ENCODE measurements at places on chromosomes 5 and 9. TPM values are rescaled to one million over a fixed set of nuclear protein-coding genes. Genes with fewer than 3 reads are reported as not detected.

DNA sequence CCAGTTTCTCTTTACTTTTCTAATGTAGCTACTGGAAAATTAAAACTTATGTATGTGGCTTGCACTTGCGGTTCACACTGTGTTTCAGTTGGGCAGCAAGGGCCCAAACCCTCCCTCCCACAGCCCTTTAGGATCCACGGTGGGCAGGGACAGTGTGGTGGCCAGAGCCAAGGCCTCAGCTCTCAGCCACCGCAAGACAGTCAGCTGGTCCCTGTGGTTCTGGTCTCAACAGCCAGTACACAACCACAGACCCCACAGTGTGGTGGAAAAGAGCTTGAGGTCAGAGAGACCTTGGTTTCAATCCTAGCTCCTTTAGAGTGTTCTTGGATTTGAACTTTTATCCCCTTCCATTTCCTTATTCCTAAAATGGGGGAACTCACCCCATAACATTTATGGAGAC is 153.0 kb upstream of the SMIM23 start:
- no peak overlapping the region for H3K4me3 ChIP-seq
- no peak overlapping the region for H3K27ac ChIP-seq
- H3K36me3 ChIP-seq = no peaks in the 10 kb centered on the region
- no peaks in the 10 kb centered on the region for H3K27me3 ChIP-seq
- DNase-seq = no peak
- peaks cover 14% of the 10 kb centered on the region for H3K4me1 ChIP-seq

GRCh38 chr9:96073531-96074480 is 198.3 kb downstream of the ERCC6L2 start:
- no peaks in the 10 kb centered on the region for H3K36me3 ChIP-seq
- no peak overlapping the region for H3K27ac ChIP-seq
- no peaks in the 10 kb centered on the region for H3K27me3 ChIP-seq
- H3K4me1 ChIP-seq = peaks cover 12% of the 10 kb centered on the region
- peak; percentile 38 for DNase-seq

- no peaks in the 10 kb centered on the region for H3K36me3 ChIP-seq
- no peak for DNase-seq
- no peak overlapping the region for H3K4me3 ChIP-seq
- H3K4me1 ChIP-seq = no peaks in the 10 kb centered on the region
- no peaks in the 10 kb centered on the region for H3K27me3 ChIP-seq
These were observed 253.8 kb downstream of the ZNF608 start for GRCh38 chr5:124492444-124493224.

- H3K4me3 ChIP-seq = no peak overlapping the region
- DNase-seq = no peak
- H3K27ac ChIP-seq = no peak overlapping the region
- H3K4me1 ChIP-seq = no peaks in the 10 kb centered on the region
- no peaks in the 10 kb centered on the region for H3K36me3 ChIP-seq
These were observed 1834.5 kb downstream of the EFNA5 start for GRCh38 chr5:105836268-105836667.

GRCh38 chr9:126235336-126236243 is 91.0 kb upstream of the MVB12B start:
- no peak for DNase-seq
- no peaks in the 10 kb centered on the region for H3K36me3 ChIP-seq
- H3K27ac ChIP-seq = no peak overlapping the region
- H3K27me3 ChIP-seq = peaks cover 3% of the 10 kb centered on the region

GRCh38 chr9:124799274-124800006 is 22.5 kb downstream of the OLFML2A start:
- peak overlapping the region; percentile 60 for H3K27ac ChIP-seq
- H3K27me3 ChIP-seq = no peaks in the 10 kb centered on the region
- peaks cover 58% of the 10 kb centered on the region for H3K4me1 ChIP-seq
- no peak for DNase-seq
- H3K4me3 ChIP-seq = no peak overlapping the region

- no peak overlapping the region for H3K27ac ChIP-seq
- H3K27me3 ChIP-seq = no peaks in the 10 kb centered on the region
- DNase-seq = no peak
- H3K4me1 ChIP-seq = no peaks in the 10 kb centered on the region
These were observed 136.7 kb upstream of the MOCS2 start for GRCh38 chr5:53246042-53246836.

- no peaks in the 10 kb centered on the region for H3K27me3 ChIP-seq
- DNase-seq = no peak
- no peaks in the 10 kb centered on the region for H3K4me1 ChIP-seq
These were observed 261.2 kb downstream of the ANXA1 start for GRCh38 chr9:73412874-73413273.

Gene HCN1
- not detected for total RNA-seq

Gene KIAA1958
- total RNA-seq = 7.6 TPM

Gene TMEM174
- total RNA-seq = not detected

Gene UBE2B
- 181 TPM for total RNA-seq

Gene SH3GLB2
- 40.5 TPM for total RNA-seq
